ENCODE measurements at places on chromosomes 11 and 22.

DNA sequence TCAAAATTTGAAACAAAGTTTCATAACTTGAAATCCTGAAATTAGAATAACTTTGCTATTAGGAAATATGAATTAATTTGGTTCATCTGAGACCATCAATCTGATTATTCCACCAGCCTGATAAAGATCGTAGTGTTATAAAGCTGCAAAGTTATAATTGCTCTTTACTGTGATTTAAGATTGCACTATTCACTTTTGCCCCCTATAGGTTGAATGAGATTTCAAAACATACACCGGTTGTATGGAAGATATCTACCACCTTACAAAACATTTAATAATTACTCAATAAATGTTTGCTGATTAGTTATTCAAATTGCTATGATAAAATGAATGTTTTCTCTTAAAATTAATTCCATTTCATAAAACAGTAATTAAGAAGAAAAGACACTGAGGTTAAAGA, 26.1 kb downstream of the APIP start:
- DNase-seq = no peak

DNA sequence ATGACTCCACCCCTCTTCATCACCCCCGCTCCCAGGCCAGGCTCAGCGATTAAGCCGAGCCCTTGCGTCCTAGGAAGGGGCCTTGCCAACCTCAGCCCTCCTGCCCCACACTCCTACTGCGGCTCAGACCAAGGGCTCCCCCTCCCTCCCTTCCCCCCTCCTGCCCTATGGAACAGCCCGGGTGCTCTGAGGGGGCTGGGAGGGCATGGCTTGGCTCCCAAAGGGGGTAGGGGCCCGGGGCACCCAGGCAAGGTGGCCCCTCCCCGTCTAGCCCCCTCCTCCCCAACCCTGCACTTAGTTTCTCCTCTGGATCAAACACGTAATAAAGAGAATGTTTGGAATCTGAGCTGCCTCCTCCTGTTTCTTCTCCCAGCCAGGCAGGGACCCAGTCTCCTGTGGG, 6.3 kb downstream of the RCOR2 start:
- no peak for DNase-seq

DNA sequence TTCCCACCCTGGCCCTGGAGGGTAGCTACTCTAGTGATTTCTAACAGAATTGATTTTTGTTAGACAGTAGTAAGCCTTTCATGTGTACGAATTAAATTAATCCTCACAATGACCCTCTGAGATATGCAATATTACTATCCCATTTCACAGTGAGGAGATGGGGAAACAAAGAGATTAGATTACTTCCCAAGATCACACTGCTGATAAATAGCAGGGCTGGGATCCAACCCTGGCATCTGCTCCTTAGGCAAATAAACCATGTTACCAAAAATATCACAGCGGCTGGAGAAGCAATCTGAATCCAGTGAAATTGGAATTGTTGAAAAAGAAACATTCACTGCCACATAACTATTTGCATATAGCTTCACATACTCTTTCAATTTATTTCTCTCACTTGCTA, 12.8 kb upstream of the CAVIN3 start:
- no peak for DNase-seq

DNA sequence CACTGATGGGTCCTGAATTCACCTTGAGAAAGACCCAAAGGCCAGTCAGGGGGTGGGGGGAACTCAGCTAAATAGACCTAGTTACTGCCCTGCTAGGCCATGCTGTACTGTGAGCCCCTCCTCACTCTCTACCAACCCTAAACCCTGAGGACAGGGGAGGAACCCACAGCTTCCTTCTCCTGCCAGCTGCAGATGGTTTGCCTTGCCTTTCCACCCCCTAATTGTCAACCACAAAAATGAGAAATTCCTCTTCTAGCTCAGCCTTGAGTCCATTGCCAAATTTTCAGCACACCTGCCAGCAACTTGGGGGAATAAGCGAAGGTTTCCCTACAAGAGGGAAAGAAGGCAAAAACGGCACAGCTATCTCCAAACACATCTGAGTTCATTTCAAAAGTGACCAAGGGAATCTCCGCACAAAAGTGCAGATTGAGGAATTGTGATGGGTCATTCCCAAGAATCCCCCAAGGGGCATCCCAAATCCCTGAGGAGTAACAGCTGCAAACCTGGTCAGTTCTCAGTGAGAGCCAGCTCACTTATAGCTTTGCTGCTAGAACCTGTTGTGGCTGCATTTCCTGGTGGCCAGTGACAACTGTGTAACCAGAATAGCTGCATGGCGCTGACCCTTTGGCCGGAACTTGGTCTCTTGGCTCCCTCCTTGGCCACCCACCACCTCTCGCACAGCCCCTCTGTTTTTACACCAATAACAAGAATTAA, 2.4 kb upstream of the TTC36 start:
- no peak for DNase-seq

DNA sequence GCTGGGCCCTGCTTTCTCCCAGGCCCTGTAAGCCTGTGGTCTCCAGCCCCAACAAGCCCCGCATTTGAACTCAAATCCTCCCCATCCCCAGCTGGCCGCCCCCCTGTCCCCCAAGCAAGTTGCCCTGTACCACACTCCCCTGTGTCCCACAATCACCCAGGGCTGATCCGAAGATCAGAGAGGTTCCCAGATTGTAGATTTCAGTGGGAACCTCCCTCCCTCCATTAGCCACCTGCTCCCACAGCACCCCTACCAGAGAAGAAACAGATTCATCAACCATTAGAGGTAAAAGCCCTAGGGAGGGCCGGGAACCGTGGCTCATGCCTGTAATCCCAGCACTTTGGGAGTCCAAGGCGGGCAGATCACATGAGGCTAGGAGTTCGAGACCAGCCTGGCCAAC, 107.5 kb downstream of the FEZ1 start:
- no peak for DNase-seq

DNA sequence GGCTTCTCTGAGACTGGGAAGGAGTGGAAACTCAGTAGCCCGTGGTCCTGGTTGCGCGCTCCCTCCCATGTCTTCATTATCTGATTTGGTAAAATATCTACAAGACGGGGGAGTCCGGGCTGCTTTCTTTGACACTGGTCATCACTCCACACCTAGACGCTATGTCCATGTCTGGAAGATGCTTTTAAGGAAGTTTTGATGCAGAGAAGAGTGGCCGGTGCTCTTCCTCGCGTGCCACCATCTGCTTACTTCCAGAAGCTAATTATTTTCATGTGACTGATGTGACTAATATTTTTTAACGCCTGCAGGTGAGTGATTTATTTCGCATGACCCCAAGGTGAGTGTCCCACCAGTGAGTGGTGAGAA, 339 bp upstream of the TRIM21 start:
- no peak for DNase-seq

DNA sequence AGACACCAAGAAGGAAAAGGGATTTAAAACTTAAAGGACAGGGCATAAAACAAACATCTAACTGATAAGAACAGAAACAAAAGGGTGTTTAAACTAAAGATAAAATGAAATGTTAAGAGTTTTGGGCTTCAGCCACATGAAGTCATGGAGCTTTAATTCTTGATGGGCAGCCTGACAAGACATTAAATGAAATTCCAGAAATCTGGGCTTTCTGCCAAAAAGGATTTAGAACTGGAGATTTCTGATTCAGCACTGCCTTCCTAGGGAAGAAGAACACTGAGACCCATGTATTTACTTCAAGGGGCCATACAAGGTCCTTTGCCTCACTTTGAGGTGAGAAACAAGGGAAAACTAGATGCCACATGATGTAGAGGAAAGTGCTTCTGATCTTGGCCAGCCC, 355.9 kb upstream of the RAG2 start:
- DNase-seq = no peak

- peak; percentile 31 for DNase-seq
Observed at GRCh38 chr11:85595285-85595884, 31.8 kb downstream of the DLG2 start.

DNA sequence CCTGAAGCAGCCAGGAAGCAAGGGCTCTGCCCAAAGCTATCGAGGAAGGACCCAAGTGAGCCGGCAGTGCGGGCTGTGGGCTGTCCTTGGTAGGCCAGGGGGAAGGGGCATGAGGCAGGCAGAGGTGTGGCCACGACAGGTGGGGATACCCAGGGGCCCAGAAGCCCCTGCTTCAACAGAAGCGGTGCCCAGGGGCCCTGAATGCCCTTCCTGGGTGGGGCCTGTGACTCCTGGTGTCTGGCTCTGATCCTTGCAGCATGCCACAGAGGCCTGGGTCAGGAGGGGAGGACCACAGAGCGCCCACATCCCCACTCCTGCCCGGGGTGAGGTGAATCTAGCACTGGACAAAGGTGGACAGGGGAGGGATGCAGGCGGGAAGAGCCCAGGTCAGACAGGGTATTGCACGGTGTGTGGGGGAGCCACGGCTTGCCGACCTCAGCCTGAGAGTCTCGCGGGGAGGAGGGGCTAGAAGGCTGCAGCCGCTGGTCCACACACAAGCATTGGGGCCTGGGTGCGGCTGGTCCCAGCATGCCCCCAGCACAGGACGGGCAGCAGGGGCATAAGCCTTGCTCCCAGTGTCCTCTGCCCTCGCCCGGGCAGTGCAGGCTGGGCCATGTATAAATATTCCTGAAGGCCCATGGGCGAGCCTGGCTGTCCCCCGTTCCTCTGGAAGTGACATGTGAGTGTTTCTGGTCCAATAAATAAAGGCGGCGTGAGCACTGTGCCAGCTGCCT, 19.0 kb downstream of the MAFF start:
- no peak for DNase-seq

DNA sequence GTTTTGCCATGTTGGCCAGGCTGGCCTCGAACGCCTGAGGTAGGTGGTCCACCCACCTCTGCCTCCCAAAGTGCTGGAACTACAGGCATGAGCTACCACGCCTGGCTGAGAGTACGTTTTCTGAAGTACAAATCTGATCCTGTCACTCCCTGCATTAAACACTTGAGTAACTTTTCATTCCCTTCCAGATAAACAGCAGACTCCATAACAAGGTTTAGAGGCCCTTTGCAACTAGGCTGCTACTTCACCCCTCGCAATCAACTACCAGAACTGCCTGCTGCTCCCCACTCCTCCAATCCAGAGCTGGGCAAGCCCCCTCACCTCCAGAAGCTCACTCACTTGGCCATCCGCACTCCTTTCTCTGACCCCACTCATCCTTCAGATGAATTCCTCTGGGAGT, 1.5 kb downstream of the KCTD14 start:
- DNase-seq = no peak

DNA sequence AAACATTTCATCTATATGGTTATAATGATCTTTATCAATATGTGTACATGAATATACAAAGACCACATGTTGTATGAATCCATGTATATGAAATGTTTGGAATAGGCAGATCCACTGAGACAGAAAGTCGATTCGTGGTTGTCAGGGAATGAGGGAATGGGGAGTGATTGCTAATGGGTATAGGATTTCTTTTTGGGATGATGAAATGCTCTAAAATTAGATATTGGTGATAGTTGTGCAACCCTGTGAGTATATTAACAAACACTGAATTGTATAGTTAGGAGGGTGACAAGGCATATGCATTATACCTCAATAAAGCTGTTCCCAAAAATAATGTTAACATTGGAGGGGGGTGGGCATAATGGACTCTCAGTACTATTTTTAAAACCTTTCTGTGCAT, 5.0 kb upstream of the PTPMT1 start:
- DNase-seq = no peak

DNA sequence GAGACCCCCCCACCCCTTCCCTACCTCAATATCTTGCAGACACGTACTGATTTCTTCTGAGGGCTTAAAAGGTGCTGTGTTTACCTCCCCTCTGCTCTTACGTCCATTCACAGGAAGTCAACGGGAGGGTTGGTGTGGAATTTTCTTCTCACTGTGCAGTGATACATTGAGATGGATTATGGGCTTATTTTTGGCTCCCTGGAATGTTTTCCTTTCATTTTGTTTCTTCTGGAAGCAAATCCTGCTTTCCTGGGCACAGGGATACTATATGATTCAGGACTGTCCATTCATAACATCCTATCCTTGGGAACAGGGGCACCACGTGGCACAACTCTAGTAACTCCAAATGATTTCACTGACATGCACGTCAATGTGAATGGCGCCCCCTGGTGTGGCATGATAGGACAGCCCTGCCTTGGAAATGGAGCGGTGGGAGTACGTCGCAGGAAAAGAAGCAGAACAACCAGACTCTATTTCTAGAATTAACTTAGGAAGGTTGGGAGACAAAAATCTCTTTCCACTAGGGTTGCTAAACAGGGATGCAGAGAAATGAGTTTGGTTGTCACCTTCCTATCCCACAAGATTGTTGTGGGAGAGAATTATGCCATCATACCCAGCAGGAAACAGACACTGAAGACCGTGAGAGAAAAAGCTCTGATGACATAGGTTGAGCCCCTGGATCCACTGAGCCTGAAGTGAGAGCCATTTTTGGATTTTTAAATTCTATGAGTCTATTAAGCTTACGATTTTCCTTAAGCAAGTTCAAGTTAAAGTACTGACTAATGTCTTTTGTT, 146.5 kb upstream of the RAG2 start:
- peak; percentile 25 for DNase-seq

GRCh38 chr22:37739611-37740049, 42.8 kb downstream of the TRIOBP start:
- no peak for DNase-seq

DNA sequence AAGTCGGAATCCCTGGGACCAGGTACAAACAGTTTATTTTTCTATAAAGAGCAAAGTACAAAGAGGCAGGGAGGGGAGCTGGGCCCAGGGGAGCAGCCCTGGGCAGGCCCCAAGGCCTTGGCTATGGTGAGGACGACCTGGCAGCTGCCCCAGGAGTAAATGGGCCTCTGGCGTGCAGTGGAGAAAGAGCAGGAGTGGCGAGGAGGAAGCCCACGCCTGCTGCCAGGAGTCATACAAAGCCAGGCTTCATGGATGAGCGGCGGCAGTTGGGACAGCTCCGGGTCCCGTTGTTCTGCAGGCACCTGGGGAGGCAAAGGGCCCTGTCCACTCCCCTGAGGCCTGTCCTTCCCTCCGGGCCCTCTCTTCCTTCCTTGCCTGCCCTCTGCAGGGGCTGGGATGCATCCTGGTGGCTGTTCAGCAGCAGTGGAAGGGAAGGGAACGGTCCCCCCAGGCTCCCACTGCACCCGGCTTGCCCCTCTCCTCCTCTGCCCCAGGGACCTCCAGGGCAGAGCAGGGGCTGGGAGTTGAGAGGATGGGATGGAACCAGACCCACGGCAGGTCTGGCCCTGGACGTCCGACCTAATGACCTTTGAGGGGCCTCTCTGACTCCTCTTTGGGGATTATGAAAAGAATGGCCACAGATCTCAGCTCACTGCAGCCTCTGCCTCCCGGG, 11.1 kb downstream of the RAPSN start:
- DNase-seq = no peak

- no peak for DNase-seq
Observed at GRCh38 chr11:95341221-95341620, 110.2 kb upstream of the SESN3 start.

- no peak for DNase-seq
Observed at GRCh38 chr11:95680169-95680929, 109.2 kb downstream of the FAM76B start.

GRCh38 chr11:133234883-133235282, 297.4 kb downstream of the OPCML start:
- no peak for DNase-seq

DNA sequence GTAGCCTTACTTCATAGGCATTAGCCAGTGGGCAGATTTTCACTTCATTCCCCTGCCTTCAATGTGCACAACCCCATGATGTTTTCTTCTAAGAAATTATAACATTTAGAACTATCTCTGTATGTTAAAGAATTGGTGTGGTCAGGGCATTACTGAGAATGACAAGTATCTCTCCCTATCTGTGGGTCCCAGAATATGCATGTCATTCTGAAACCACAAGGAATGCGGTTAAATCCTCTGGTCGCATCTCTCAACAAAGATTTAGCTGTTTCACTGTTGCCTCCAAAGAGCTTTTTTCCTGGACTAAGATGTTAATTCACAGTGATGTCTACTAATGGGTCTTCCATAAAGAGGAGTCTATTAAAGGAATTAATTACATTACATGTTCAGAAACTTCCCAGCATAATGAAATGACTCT, 62.7 kb downstream of the LIF start:
- DNase-seq = no peak

GRCh38 chr11:57353446-57353845, 15.3 kb downstream of the P2RX3 start:
- no peak for DNase-seq
